Left lobe of liver (tissue), 2 donors: ENCODE measurements at places on chromosomes 5 and 9.

DNA sequence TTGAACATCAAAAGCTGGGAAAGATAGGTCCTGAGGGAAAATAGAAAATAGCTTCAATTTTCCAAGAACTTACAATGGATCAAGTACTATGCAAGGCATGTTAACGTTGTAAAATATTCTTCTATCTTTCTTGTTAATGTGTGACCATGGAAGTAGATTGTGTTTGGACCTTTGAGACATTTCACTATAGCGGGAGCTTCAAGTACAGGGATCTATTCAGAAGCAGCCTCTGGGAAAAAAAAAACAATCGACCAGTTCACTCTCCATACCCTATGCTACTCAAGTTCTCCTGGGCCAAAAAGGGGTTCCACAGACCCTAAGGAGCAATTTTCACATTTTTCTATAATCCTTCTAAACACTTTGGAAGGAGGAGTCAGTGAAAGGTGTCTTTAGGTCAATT is 54.1 kb upstream of the ATP10B start:
- DNase-seq, result no peak

GRCh38 chr5:32521481-32521880 is 63.9 kb upstream of the SUB1 start:
- no peak for DNase-seq

- no peak for DNase-seq
Measured at GRCh38 chr9:113152699-113153098, 1.9 kb downstream of the SLC31A2 start.

DNA sequence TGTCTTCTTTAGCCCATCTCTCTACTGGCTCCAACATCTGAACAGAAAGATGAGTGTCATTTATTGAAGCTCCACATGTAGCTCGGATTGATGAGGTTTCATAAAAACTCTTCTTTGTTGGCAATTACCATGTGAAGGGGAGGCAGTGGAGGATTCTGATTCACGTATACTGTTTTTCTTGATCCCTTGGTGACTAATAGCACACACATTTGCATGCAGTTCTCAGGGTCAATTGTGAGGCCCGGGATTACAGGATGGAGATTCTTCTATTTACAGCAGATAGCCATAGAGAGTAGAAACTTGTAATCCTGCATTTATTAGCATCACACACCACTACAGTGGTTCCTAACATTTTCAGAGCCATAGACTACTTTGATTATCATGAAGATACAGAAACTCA is 133.2 kb upstream of the MARCHF11 start:
- no peak for DNase-seq

DNA sequence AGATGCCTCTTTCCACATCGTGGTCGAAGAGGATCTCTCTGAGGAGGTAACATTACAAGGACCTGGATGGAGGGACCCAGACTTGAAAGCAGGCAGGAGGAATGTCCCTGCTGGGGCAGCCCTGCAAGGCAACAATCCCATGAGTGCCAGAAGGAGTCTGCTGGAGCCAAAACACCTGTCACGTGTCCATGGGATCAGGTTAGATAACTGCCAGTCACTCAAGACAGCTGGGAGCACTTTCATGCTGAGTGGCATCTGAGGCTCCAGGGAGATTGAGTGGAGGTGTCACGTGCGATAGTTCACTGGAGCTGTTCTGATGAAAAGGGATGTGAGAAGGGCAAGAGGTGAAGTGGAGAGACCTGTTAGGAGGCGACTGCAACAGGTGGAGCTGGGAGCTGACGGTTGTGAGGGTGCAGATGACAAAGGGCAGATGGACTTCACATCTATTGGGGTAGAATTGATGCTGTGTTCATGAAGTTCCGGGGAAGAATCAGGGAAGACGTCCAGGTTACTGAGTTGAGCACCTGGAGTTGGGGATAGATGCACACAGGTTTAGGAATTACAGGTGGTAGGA is 68.4 kb downstream of the ICE1 start:
- no peak for DNase-seq

DNA sequence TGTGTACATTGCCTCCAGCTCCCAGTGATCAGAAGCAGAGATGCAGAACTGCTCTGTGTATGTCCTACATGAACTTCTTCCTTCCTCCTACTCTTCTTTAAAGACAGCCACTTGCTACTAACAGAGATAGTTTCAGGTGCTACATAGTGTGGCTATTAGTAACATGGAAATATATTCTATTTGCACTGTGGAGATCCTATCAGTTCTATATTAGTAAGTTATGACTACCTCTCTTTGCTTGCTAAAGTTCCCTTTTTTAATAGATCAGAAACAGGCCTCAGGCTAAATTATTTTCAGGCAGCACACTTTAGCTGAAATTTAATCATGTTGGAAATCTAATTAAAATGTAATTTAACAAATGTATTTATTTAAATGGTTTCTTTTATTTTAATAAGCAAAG is 64.4 kb upstream of the TNFSF8 start:
- DNase-seq, result no peak

DNA sequence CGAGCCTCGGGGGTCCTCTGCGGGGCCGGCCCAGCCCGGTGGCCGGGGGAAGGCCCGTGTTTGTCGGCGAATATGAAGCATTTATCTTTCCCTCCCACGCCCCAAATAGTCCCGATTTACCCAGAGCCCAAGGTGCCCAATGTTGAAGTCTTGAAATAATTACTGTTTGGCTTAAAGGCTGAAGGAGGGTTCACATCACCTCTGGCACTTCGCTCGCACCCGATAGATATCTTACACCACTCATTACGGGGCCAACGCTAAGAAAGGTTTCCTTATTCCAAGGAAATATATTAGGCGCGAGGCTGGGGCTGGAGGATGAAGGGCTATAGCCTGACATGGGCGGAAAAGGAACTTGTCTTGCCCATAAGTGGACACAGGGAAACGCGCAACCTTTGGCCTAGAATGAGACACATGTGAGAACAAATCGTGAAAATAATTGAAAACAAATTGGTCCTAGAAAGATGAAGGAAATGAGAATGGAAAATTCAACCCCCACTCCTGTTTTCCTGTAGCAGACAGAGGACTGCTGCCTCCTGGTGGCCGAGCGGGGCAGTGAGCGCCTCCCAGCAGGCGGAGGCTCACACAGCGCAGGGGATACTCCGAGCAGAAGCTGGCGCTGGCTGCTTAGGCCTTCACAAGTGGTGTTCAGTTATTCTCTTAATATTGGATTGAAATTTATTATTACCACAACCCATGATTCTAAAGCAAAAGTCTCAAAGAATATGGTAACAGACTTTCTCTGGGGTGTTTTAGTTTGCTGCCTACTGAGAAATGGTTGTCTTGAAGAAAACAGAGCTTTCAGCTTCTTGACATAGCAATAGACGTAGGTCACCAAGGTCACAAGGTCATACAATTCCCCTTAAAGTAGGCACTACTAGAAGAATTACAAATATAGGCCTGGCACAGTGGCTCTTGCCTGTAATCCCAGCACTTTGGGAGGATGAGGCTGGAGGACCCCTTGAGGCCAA is 7.9 kb downstream of the CCL21 start:
- DNase-seq, result peak; percentile 86

- DNase-seq, result no peak
Measured at GRCh38 chr5:95718203-95718602, 12.9 kb upstream of the RHOBTB3 start.

- peak; percentile 60 for DNase-seq
Measured at GRCh38 chr5:174793684-174794328, 69.4 kb downstream of the MSX2 start.

- DNase-seq, result no peak
Measured at GRCh38 chr9:37410969-37411785, 11.3 kb upstream of the GRHPR start.

DNA sequence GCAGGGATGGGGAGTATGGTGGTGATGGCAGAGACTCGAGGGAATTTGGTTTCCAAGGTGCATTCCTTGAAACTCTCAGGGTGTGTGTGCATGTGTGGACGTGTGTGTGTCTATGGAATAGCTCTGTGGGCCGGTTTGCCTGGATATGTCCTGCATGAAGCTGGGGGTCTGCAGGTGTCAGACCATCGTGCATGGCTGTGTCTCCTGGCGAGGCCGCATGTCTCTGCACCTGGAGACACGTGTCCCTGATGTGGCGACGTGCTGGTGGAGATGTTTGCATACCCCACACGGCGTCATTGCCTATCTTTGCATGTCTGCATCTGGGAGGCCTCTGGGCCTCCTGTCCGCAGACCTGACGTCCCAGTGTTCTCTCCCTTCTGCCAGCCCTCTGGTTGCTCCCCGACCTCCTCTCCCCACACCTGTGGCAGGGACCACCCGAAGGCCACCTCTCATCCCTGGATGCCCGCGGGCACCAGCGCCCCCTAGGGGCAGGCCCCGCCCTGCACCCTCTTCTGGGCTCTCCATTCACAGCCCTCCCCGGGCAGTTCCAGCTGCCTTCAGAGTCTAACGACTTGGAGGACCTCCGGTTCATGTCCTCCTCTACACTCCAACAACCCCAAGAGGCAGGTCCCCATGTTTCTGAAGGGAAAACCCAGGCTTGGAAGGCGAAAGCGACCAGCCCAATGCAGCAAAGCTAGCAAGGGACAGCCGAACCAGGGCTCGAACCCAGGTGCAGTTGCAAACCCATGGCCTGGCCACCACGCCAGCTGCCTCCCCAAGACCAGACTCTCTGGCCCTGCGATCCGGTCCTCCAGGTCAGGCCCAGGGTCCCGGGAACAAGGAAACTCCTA is 88.6 kb downstream of the LMX1B start:
- DNase-seq, result peak; percentile 42

DNA sequence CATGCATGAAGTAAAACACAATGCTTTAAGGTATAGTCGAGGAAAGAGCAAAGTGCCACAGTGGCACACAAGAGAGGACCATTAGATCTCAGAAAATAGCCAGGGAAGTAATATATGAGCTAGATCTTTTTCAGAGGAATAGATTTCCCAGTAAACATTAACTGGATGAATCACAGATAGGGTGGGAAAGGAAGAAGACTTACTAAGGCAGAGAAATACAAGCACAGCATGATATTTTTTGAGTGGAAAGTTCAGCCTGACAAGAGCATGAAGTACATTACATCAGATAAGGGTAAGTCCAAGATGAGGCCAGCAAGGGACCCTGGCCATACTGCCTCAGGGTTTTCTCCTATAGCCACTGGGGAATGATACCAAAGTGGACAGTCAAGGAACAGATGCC is 804.6 kb upstream of the DMAC1 start:
- DNase-seq, result no peak

DNA sequence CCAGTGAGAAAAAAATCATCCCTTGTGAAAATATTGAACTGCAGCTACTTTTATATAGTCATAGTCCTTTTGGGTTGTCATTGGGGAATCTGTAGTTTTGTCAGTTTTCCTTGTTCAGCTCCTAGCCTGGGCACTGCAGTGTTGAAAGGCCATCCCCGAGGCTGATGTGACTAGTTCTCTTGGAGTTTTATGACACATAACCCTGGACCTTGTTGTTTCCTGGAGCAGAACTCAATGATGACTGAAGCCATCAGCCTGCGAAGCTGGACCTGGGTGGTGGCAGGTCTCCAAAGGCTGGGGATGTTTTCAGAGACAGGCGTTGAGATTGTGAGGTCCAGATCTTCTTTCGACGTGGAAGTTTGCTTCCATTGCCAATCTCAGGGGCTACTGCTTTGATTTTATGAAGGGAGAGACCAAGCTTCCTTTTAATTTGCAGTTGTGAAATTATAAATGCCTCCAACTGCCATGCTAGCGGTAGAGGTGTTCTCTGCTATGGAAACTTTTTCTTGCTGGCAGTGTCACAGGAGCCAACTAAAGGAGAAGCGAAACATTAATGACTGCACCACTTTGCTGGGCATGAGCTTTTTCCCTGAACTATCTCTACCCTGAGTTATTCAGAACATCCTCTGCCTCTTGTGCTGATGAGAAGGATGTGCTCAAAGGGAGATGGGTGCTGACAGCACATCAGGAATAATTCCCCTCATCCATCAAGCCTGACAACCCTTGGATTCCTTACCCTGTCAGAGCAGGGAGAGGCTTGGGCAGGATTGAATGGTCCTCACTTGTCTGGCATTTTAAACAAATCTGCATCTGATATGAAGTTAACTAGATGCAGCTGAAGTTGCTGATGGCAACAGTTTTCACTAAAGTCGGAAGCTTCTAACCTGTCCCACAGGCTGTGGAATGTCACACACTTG is 209.6 kb downstream of the MAST4 start:
- DNase-seq, result no peak

DNA sequence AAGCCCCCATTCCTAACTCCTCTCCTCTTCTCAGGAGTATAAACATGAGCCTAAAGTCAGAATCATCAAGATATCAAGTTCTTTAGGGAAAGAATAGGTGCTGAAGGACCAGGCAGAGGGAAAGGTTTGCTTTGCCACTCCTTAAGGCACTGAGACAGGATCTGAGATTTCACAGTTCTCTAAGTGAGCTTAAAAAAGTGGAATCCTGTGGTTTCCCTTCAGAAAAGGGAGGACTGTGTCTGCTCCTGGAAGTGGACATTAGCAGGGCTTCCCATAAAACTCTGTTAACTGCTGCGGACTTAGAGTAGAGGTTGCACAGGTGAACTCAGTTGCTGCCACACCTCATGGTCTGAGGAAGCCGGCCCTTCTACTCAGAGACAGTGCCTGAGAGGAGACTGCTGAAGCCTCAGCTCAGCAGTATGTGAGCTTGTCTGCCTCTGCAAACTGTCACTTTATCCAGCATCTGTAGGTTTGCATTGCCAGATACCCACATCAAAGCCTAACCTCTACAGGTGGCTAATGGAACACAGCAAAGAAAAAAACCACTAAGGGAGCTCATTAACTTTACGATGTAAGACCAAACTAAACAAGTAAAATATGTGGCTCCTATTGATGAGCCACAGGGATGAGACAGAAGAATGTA is 42.9 kb downstream of the RIC1 start:
- DNase-seq, result no peak

DNA sequence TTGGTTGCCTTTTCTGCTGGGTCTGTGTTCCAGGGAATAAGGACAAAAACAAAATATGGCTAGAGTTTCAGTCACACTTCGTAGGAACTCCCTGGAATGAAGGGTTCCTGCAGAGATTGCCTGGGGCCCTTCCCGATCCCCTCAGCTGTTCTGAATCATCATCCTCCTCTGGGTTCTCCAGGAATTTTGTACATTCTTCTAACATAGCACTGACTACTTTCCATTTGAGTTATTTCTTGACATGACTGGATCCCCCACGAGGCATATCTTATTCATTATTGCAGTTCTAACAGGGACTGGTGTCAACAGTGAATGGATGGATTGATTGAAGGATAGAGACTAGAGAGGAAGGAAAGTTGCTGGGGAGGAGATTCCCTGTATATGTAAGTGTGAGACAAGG is 49.2 kb upstream of the TNC start:
- DNase-seq, result no peak

- DNase-seq, result no peak
Measured at GRCh38 chr9:130138791-130139190, 33.4 kb upstream of the NCS1 start.

DNA sequence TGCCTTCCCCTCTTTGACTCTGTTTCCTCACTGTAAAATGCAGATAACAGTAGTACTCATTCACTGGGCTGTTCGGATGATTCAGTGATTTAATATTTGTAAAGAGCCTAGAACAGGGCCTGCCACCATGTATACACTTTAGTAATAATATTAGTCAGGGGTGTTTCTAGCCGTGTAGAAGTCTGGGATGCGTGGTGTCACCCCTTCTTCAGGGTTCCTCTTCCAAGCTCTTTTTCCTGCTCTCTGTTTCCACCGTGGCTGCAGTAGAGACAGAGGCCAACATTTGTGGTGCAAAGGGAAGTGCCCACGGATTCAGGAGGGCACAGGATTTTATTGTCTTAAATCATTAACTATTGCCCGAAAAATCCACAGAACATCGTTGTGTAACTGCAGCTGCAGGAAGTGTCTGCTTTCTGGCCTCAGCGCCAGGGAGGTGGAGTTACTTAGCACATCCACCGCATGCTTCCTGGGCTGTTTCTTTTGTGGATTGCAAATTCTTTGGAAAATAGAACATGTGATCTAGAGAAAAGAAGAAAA is 61.7 kb downstream of the TRIO start:
- peak; percentile 86 for DNase-seq

- DNase-seq, result no peak
Measured at GRCh38 chr5:53601570-53601969, 41.1 kb downstream of the NDUFS4 start.
